ENCODE measurements at places on chromosomes 7 and 10. TPM values are rescaled to one million over a fixed set of nuclear protein-coding genes. Genes with fewer than 3 reads are reported as not detected.

Gene JAKMIP3
- total RNA-seq, result 0.11 TPM

Gene SEMA3E
- total RNA-seq, result 2.0 TPM

Gene VIPR2
- not detected for total RNA-seq

Gene TFR2
- 0.33 TPM for total RNA-seq

Gene DGKB
- 10.8 TPM for total RNA-seq

Gene CUZD1
- total RNA-seq, result 0.50 TPM

Gene CPA1
- not detected for total RNA-seq

Gene SPDYE8
- total RNA-seq, result not detected

Gene CDC14C
- not detected for total RNA-seq

Gene NPC1L1
- under 0.01 TPM for total RNA-seq

Gene RBP3
- not detected for total RNA-seq

Gene HTR5A
- total RNA-seq, result not detected

Gene CNNM2
- 6.5 TPM for total RNA-seq

Gene PPIA
- total RNA-seq, result 2,725 TPM

Gene PRKG1
- total RNA-seq, result 26.3 TPM

Gene ATOH7
- not detected for total RNA-seq

Gene TCAF2
- total RNA-seq, result 1.9 TPM

Gene SPDYE1
- total RNA-seq, result not detected

Gene MBL2
- total RNA-seq, result not detected

Gene HABP2
- total RNA-seq, result not detected

Gene METTL27
- total RNA-seq, result 51.5 TPM

Gene CALCR
- total RNA-seq, result not detected

Gene GRID2IP
- total RNA-seq, result not detected

Gene ATRNL1
- total RNA-seq, result 1.00 TPM

Gene BICC1
- 23.6 TPM for total RNA-seq

Gene TBXAS1
- total RNA-seq, result not detected

Gene TFPI2
- 620 TPM for total RNA-seq

Gene CAV1
- total RNA-seq, result 541 TPM

Gene PI4K2A
- total RNA-seq, result 27.4 TPM

Gene HOXA9
- total RNA-seq, result 8.6 TPM

Gene NRCAM
- total RNA-seq, result 0.62 TPM

Gene GGCT
- total RNA-seq, result 24.1 TPM

Gene GLI3
- 3.4 TPM for total RNA-seq

Gene ITGB8
- 3.7 TPM for total RNA-seq

Gene UPK3B
- not detected for total RNA-seq

Gene NSUN5
- total RNA-seq, result 24.3 TPM

Gene LBX1
- not detected for total RNA-seq

Gene UCN3
- not detected for total RNA-seq

Gene BHLHA15
- total RNA-seq, result 1.3 TPM

Measured in uterine smooth muscle cell (primary cell).